ENCODE measurements at places on chromosomes 16 and 17.

DNA sequence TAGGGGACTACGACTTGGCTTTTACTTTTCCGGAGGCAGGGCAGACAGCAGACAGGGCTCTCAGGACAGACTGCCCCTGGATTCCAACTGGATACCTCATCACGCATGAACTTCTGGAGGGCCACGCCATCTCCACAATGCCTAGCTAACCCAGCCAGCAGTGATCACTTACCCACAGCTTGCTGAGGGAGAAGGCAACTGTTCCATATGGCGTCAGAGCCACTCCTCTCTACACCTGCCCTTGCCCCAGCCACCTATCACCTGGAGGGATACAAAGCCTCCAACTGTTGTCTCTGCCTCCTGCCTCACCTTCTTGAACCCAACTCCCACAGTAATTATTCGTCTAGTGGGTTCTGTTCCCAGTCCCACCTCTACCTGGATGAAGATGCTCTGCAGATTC lies 8.8 kb downstream of the MYO19 start:
- no peak for DNase-seq

DNA sequence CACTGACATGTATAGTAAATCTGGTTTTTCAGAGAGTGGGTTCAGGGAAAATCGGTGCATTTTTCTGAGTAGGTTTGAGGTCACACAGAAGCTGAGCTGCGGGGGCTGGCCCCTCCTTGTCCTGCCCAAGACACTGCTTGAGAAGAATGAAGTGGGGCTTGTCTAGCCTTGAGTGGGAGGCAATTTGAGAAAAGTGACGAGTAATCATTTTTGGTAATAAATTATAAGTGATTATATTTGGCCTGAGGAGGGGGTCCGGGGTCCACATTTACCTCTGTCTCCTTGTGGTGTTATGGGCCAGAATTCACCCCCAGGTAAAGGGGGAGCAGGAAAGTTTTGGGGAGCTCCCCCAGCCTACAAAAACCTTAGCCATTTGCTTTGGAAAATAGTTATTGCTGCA lies 28.1 kb downstream of the WFDC1 start:
- no peak for DNase-seq

DNA sequence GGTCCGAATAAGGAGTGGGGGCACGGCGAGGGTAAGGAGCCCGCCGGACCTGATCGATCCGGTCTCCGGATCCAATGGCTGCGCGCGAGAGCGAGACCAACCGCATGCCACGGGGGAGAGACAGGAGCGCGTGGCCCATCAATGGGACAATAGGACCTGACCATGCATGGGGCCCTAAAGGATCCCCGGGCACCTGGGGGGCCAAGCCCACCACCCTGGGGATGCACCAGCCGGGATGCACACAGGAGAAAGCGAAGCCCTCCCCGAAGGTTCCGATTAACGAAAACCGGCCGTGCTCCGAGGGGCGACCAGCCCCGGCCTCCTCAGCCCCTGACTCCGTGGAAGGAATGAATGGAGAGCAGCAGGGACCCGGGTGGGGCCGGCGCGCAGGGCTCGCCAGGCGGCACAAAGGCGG lies 525 bp downstream of the JPT1 start:
- no peak for DNase-seq

DNA sequence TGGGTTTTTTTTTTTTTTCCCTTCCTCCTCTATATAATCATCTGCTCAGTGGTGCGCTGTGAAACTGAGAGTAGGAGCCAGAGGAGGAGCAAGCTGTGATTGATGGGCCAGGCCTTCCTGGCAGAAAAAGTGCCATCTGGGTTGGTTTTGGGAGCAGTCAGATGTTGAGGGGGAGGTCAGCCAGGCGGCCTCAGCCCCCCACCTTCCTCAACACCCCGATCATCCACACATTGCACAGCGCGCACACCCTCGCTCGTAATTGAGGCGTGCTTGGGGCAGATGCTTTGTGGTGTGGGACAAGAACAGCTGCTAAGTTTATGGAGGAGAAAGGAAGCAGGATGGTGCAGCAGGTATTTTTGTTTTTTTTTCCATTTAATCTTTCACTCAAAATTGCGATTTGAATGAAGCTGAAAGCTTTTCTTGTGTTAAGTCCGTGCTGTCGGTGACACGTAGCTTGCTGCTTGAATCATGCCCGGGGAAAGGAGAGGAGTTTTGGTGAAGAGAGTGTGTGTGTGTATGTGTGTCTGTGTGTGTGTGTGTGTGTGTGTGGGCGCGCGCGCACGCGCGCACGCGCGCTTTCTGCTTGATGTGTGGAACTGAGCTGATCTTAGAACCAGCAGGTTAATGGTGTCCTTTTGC lies 177.4 kb downstream of the RBFOX1 start:
- DNase-seq: no peak

GRCh38 chr16:69465083-69465721 lies 40.8 kb downstream of the CYB5B start:
- DNase-seq: no peak

- no peak for DNase-seq
Measured at GRCh38 chr17:39399791-39400190, 1.6 kb downstream of the FBXL20 start.

GRCh38 chr17:81324851-81325713 lies 30.0 kb upstream of the SLC38A10 start:
- no peak for DNase-seq

DNA sequence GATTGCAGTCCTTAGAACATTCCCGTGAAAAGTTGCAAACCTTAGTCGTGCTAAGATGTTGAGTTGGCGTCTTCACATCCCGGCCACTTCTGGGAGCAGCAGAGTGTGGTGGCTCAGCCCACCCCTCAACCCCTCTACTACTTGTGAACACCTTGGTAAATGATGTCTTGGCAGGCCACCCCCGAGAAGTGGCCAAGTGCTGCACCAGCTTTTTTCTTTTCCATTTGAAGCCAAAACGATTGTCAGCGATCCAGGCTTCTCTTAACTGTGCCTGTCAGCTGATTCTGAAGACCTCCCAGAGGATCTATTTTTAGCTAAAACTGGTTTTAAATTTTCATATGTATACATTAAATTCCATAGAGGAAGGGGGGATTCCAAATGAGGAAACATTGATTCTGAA lies 247.5 kb downstream of the CDH13 start:
- DNase-seq: no peak

- DNase-seq: no peak
Measured at GRCh38 chr16:86576591-86577313, 1.6 kb upstream of the FOXL1 start.

- no peak for DNase-seq
Measured at GRCh38 chr17:82820278-82821251, 19.3 kb downstream of the ZNF750 start.

All from stimulated activated CD8-positive, alpha-beta memory T cell treated with anti-CD3 and anti-CD28 coated beads, Interleukin-15, amount 100 ng/mL, for 4 hours (primary cell).